Osteoblast (primary cell): ENCODE measurements at places on chromosomes 1 and 21. TPM values are rescaled to one million over a fixed set of nuclear protein-coding genes. Genes with fewer than 3 reads are reported as not detected.
A peak's percentile ranks its signal among the peaks of the same experiment; 100 is the strongest.

S100A7 gene
- not detected in 2 replicates for total RNA-seq

- no peak for DNase-seq
Measured at GRCh38 chr21:29151931-29152330, 21.5 kb downstream of the MAP3K7CL start.

GRCh38 chr1:155000411-155000725 lies 2.2 kb upstream of the ZBTB7B start:
- DNase-seq, result no peak

GRCh38 chr1:205612556-205612955 lies 19.3 kb downstream of the ELK4 start:
- no peak for DNase-seq

- peak; percentile 75 for DNase-seq
Measured at GRCh38 chr1:7784492-7785071, 491 bp downstream of the PER3 start.

DNA sequence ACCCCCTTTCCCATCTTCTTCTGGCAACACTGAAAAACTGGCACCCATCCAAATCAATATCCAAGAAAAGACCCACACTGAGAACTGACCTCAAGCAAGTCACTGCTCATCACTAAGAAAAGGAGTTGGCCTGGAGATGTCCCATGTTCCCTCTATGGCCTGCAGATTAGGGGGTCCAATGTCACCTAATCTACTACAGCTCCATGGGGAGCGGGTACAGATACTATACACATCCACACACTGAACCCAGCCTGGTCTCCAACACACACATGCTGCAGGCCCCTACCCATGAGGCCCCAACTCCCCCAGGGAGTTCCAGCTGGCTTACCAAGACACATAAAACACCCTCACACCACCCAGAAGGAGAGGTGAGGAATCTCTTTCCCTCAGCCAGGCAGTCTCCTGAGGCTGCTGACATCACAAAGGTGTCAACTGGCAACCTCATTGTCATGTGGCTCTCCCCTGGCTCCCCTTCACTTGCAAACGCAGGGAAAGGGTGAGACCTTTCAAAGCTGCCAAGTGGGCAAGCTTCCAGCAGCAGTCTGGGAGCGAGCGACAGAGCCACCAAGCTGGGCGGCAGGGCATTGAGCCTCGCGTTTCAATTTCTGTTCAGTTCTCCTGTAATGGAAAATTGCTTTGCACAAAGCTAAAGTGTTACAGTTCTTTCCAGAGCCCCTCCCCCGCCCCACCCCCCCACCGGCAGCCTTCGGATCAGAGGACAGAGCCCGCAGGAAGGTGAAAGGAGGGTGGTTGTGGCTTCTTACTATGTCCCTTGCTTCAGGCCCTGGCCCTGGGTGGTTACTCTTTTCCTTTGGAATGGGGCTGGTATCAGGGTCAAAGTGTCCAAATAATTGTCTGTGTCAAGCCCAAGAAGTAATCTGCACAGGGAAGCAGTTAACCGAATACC lies at the start of gene LRRC52:
Gene LRRC52, plus strand, starts transcription at position 469 of the 907 bp plus-strand sequence. Its CDS starts 297 bp downstream, at position 766.
- DNase-seq, result no peak

DNA sequence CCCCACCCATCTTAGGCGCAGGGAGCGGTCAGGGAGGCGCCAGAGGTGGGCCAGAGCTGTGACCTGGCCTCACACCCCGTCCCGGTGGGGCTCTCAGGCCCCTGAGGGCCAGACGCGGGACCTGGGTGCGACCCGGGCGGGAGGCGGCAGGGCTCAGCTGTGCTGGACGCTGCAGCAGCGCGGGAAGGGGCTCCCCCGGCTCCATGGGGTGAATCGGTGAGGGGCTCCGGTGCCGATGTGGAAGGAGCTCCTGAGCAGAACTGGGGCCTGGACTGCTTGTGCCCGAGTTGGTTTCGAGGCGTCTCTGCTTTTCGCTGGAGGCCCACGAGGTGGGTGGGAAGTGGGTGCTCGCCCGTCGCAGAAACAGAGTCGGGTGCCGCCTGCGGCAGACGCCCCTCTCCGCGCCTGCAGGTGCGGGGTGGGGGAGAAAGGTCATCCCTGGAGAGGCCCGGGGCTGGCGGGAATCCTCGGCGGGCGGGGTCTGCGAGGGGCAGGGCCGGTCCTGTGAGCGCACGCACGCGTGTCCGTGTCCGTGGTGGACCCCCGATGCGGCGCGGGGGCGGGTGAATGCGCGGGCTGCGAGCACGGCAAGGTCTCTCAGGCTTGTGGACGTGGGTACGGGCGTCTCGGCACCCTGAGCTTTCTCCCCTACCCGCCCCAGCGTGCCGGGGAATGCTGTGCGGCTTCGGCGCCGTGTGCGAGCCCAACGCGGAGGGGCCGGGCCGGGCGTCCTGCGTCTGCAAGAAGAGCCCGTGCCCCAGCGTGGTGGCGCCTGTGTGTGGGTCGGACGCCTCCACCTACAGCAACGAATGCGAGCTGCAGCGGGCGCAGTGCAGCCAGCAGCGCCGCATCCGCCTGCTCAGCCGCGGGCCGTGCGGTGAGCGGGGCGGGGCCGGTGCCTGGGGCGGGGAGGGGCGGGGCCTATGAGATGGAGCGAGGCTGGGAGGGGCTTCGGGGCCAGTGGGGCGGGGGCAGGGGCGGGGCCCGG lies 20.4 kb downstream of the AGRN start:
- peak; percentile 100 for DNase-seq

DNA sequence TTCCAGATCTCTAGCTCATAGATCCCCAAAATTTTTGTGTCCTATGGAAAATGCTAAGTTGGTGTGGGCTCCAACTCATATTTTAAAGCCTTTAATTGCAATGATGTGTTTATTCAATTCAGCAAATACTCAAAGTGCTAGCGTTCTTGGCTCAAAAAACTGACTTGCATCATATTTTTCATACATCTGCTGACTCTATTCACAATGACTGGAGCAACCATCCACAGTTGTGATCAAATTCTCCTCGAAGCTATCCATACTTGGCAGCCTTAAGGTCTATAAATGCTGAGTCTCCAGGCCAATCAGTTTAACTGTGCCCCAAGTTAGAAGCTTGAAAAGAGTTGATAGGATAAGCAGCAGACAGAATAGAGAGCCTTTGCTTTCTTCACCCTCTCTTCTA lies 2.9 kb upstream of the ATP1A1 start:
- DNase-seq, result peak; percentile 77

TMCC2 gene
- 1.8 and 2.9 TPM in 2 replicates for total RNA-seq

DNA sequence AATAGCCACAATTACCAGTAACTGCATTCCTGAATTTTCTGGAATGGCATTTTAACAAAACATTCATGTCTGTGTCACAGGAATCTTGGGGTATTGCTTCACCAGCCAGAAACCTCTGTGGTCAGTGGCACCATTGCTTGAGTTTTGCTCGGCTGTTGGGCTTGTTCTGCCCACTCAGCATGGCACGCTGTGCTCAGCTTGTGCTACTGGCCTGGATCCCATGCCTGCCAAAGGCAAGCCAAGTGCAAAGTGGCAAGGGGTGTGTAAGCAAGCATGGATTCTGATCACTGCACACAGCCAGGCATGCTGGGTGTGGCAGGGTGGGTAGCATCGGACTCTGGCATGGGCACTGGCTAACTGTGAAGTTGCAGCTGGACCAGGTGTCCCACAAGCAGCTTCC lies 1150.9 kb downstream of the MRPL39 start:
- no peak for DNase-seq

CCDC27 gene
- not detected in 2 replicates for total RNA-seq

GRCh38 chr1:39886757-39887231 lies 3.5 kb upstream of the TRIT1 start:
- DNase-seq, result peak; percentile 54

C4BPA gene
- total RNA-seq, result not detected in 2 replicates

GRCh38 chr1:153348511-153349362 lies at the start of gene PGLYRP4:
Gene PGLYRP4 (minus strand): TSS chr1:153348841. CDS start chr1:153347932, 909 bp downstream.
- no peak for DNase-seq
